Progenitor cell of endocrine pancreas (in vitro differentiated cells): ENCODE measurements at places on chromosomes 12 and 14. TPM values are rescaled to one million over a fixed set of nuclear protein-coding genes. Genes with fewer than 3 reads are reported as not detected.

The ALDH1L2 gene
- total RNA-seq: 0.69 and 1.5 TPM in 2 replicates

The ADCY4 gene
- 0.46 and 0.75 TPM in 2 replicates for total RNA-seq

The CPNE6 gene
- total RNA-seq: not detected in 2 replicates

The FAM222A gene
- 11.6 and 12.7 TPM in 2 replicates for total RNA-seq

The KERA gene
- total RNA-seq: not detected in 2 replicates

The OR4M1 gene
- total RNA-seq: not detected in 2 replicates

The COPZ1 gene
- total RNA-seq: 165 and 173 TPM in 2 replicates

The TMBIM6 gene
- total RNA-seq: 442 and 449 TPM in 2 replicates
